ENCODE measurements at places on chromosomes 1 and 21. TPM values are rescaled to one million over a fixed set of nuclear protein-coding genes. Genes with fewer than 3 reads are reported as not detected.

Gene CHRM3
- 9.5 TPM for polyA plus RNA-seq

- DNase-seq, result no peak
Measured at GRCh38 chr1:151347523-151348246, 633 bp upstream of the RFX5 start.

GRCh38 chr1:118698911-118699310 lies 289.2 kb downstream of the TBX15 start:
- no peak for DNase-seq

DNA sequence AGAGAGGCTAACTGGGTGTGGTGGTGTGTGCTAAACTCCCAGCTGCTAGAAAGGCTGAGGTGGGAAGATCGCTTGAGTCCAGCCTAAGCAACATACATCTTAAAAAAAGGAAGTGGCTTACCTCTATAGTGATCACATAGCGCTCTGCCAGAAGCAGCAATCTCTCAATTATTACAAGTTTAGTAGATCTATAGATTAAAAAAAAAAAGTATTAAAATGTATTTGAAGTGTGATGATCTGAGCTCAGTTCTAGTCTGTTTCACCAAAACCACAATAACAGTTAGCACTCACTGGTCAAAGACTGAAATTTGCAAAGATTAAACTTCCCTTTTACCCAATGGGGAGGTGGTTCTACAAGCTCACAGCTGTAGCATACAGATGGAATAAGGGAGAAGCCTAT lies 76.3 kb downstream of the USP24 start:
- DNase-seq, result no peak

Gene C1orf226
- 17.1 TPM for polyA plus RNA-seq

Gene MIXL1
- 0.28 TPM for polyA plus RNA-seq

GRCh38 chr21:36511484-36512220 lies 31.7 kb upstream of the CLDN14 start:
- no peak for DNase-seq

Gene ZMYND12
- polyA plus RNA-seq, result 1.3 TPM

Gene MSH4
- polyA plus RNA-seq, result 0.24 TPM

DNA sequence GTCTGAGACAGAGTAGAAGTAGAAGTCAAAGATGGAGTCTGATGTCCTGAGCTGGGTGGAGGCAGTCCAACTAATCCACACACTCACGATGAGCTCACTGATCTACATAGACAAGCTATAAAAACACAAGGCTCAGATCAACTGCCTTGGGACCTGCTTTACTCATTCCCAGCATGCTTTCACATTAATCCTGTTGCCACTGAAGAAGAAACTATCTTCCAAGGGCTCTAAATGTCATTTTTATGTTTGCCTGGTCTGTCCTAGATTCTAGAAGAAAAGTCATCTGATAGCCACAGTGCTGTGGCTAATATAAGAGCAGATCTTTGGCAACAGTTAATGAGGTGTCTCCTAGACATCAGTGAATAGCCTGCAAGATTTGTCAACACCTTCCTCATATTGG lies 522.7 kb downstream of the NUF2 start:
- DNase-seq, result no peak

GRCh38 chr1:204076891-204077290 lies 4.0 kb downstream of the SOX13 start:
- no peak for DNase-seq

- no peak for DNase-seq
Measured at GRCh38 chr1:179425186-179425585, 59.4 kb downstream of the AXDND1 start.

- no peak for DNase-seq
Measured at GRCh38 chr1:67556297-67556900, 126.2 kb upstream of the SERBP1 start.

Gene SERINC2
- polyA plus RNA-seq, result 65.3 TPM

- DNase-seq, result peak; percentile 95
Measured at GRCh38 chr1:244952940-244953339, 88.6 kb upstream of the HNRNPU start.

GRCh38 chr1:241600496-241600901 lies 39.7 kb downstream of the CHML start:
- no peak for DNase-seq

- DNase-seq, result peak; percentile 23
Measured at GRCh38 chr1:220843481-220844011, 35.7 kb upstream of the HLX start.

Gene CD101
- 4.6 TPM for polyA plus RNA-seq

DNA sequence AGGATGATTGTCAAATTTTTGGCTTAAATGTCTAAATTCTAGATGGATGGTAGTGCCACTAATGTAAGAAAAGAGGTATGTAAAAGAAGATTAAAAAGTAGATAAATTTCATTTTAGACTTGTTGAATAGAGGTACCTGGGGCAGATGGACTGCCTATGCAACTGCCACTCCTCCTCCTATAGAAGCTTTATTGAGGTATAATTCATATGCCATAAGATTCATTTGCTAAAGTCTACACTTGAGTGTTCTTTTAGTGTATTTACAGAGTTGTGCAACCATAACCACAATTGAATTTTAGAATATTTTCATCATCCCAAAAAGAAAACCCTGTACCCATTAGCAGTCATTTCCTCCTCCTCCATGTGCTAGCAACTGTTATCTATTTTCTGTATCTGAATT lies 70.6 kb downstream of the FNBP1L start:
- no peak for DNase-seq

DNA sequence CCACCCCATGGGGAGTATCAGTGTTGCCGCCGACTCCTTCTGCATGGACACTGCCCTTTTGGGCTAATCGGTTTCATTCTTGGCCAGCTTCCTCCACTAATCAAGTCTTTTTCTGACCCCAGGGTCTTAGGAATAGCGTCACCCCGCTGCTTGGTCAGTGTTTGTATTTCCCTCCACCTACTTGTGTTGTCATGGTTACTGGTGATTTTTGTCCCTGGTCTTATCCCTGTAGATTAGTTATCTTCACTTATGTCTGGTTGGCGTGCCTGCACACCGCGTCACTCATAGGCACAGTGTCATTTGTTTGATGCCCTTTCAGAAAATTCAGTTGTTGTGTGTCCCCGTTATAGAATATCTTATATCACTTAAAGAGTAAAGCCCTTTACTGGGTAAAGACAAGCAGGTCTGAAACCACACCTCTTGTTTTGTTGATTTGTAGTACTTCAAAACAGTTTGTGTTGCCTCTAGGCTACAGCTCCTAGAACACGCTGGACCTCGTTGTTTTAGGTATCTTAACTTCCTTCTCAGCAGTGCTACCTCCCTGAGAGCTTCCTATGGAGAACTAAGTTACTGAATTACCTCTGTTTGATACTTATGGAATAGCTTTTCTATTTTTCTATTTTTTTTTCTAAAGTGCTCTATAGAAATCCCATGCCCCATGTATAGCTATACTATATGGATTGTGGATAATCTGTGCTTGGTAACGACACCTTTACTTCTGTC lies 868 bp downstream of the PPP1R12B start:
- DNase-seq, result peak; percentile 18

Gene CHIT1
- polyA plus RNA-seq, result 0.18 TPM

DNA sequence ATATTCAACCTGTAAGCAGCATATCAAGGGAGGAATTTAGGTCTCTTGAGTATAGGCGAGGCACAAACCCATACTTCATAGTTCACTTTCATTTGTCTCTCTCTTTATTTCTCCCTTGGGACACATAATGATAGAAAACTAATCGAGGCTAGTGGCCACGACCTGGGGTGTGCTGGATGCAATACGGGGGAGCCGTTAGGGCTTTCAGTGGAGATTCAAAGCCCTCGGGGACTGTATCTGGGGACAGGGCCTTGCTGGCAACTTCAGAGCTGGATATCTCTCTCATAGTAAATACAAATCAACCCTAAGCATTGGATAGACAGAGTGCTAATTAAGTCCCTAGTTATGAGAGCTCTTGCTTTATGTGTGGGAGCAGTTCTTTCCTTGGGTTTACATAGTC lies 36.9 kb upstream of the SLC22A15 start:
- no peak for DNase-seq

Gene PRCC
- polyA plus RNA-seq, result 61.3 TPM

Gene DNASE2B
- polyA plus RNA-seq, result 0.16 TPM

GRCh38 chr1:171335964-171336363 lies 22.0 kb downstream of the FMO4 start:
- no peak for DNase-seq

Gene CD84
- 1.7 TPM for polyA plus RNA-seq

Gene TAS1R1
- 0.27 TPM for polyA plus RNA-seq

DNA sequence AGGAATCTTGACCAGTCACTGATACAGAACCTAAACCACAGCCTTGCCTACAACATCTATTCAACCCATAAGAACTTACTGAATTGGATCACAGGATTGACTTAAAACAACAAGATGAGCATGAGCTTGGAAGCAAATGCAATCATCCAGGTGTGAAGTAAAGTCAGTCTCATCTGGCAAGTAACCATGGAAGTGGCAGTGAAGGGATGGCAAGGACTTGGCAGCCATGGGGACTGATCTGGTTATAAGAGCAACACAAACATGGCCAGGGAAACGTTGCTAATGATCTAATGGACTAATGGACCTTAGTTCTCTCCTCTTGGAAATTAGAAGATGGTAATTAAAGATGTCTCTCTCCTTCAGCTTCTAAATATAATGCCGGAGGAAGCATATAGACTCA lies 133.1 kb downstream of the VAV3 start:
- DNase-seq, result no peak

GRCh38 chr1:196466654-196467053 lies 141.6 kb downstream of the KCNT2 start:
- no peak for DNase-seq

Gene LRRC52
- not detected for polyA plus RNA-seq

GRCh38 chr1:53214376-53214940 lies 6.0 kb downstream of the CZIB start:
- DNase-seq, result peak; percentile 73

Gene HMCN1
- 4.2 TPM for polyA plus RNA-seq

- no peak for DNase-seq
Measured at GRCh38 chr1:97378596-97378995, 542.2 kb downstream of the DPYD start.

GRCh38 chr1:229984310-229984991 lies 82.6 kb upstream of the GALNT2 start:
- no peak for DNase-seq

DNA sequence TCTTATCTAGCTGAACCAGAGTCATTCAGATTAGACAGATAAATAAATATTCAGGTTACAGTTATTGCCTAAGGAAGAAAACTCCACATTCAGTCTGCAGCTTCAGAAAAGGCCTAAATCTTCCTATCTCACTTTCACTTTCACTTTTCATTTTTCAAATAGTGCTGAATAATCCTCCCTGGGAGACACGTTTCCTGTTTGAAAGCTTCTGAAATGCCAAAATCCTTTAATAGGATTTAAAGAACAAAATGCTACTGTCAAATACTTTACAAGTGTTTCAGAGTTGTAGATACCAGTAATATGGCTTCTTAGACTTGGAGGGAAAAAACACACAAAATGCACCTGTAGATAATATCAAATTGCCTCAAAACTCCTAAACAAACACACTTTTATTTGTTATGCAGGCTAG lies 3.9 kb downstream of the PSMB2 start:
- DNase-seq, result peak; percentile 44

- no peak for DNase-seq
Measured at GRCh38 chr1:245867738-245868137, 639.3 kb downstream of the SMYD3 start.

Data from large intestine (tissue), 12 donors.